ENCODE measurements at places on chromosomes 5 and 9.

DNA sequence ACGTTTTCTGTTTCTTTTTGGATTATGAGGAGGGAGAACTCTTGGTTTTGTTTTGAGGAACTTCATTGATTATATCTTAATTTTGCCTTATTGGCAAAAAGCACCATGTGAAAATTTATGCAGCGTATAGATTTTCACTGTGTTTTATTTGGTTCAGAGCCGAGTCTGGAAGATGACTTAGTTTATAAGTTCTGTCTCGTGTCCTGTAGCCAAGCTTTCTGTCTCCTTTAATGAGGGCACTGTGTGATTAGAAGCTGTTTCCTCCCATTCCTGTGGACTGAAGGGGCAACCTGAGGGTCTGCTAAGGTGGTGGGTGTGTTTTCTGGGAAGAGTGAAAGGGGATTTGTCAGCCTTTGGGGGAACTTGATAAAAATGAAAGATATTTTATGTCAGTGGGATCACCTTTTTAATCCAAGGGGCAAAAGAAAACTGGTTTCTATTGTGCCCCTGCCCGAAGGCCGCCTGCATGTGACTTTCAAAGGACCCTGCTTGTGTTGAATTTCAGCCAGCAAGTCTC lies 262.1 kb downstream of the FANCC start:
- no peak for DNase-seq

DNA sequence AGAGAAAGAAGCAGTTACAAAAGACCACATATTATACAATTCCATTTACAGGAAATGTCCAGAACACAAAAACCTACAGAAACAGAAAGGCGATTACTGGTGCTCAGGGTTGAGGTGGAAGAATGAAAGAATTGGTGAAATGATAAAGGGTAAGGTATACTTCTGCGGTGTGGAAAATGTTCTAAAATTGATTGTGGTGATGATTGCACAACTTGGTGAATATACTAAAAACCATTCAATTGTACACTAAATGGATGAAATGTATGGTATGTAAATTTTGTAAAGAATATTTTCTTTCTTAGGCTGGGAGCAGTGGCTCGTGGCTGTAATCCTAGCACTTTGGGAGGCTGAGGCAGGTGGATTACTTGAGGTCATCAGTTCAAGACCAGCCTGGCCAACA lies 72.3 kb downstream of the UBAP2 start:
- DNase-seq: no peak

DNA sequence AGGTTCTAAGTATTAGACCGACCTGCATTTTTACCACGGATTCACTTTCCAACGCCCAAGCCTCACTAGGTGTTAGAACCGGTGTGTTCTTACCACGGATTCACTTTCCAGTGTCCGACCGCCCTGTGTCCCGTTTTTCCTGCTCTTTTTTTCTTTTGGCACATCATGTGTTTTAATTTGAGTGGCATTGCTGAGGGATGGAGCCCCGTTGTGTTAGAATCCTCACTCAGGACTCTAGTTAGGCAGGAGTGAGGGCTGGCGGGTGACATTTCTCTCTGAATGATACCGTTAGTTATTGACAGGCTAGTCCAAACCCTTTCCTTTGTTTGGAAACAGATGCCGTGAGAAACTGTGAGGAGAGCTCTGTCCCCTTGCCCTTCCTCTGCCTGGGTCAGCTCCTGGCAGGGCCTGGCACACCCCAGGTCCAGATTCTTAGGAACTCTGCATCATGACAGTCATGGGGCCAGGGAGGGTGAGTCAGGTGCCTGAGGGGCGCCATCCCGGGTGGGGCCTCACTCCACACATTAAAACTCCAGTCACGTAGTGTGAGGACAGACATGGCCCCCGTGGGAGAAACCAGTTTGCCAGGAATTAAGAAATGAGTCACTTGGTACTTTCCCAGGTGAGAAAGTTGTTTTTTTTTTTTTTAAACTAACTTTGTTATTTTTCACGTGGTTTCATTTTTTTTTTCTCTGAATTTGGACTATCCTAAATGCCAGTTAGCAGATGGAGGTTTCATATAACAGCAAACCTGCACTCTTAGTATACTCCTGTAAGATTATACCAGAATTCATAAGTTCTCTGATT lies 15.8 kb downstream of the EXOC3 start:
- no peak for DNase-seq

- no peak for DNase-seq
These were observed 138.8 kb downstream of the GRIA1 start for GRCh38 chr5:153629027-153629895.

- DNase-seq: no peak
These were observed 536 bp upstream of the COMMD10 start for GRCh38 chr5:116084287-116084691.

DNA sequence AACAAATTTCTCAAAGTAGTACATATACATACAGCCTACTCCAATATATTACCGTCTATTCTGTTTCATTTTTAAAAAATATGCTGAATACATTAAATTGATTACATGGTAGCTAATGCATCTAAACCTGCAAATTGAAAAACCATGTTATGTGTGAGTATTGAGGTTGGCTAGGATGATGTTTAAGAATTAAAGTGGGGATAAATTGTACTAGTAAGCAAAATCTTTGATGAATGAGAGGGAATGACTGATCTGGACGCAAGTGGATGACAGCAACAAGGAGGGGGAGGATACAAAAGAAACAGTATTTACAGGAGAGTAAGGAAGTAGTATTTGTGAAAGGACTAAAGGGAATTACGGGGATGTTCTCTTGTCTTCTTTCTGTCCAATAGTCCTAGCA lies 37.4 kb downstream of the RAD50 start:
- DNase-seq: no peak

DNA sequence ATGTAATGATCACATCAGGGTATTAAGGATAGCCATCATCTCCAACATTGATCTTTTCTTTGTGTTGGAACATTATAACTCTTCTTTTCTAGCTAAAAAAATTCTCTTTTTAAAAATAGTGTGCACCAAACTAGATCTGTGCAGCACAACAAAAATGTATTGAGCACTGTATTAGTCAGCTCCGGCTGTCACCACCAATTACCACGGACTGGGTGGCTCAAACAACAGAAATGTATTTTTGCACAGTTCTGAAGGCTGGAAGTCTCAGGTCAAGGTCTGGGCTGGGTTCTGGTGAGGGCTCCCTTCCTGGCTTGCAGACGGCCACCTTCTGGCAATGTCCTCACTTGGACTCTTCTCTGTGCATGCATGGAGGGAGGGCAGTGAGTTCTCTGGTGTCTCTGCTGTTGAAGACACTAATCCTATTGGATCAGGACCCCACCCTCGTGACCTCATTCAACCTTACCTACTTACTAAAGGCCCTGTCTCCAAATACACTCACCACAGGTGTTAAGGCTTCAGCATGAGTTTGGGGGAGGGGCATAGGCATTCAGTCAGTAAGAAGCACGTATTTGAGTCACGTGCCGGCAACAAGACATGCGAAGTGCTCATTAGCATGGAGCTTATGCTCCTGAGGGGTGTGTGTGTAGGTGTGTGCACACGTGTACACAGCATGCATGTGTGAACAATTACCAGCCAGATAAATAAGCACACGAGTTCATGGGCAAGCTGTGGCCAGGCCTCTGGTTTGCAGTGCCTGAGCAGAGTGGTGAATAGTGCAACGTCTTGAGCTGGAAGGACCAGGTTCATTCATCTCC lies 89.4 kb upstream of the SH3PXD2B start:
- no peak for DNase-seq

DNA sequence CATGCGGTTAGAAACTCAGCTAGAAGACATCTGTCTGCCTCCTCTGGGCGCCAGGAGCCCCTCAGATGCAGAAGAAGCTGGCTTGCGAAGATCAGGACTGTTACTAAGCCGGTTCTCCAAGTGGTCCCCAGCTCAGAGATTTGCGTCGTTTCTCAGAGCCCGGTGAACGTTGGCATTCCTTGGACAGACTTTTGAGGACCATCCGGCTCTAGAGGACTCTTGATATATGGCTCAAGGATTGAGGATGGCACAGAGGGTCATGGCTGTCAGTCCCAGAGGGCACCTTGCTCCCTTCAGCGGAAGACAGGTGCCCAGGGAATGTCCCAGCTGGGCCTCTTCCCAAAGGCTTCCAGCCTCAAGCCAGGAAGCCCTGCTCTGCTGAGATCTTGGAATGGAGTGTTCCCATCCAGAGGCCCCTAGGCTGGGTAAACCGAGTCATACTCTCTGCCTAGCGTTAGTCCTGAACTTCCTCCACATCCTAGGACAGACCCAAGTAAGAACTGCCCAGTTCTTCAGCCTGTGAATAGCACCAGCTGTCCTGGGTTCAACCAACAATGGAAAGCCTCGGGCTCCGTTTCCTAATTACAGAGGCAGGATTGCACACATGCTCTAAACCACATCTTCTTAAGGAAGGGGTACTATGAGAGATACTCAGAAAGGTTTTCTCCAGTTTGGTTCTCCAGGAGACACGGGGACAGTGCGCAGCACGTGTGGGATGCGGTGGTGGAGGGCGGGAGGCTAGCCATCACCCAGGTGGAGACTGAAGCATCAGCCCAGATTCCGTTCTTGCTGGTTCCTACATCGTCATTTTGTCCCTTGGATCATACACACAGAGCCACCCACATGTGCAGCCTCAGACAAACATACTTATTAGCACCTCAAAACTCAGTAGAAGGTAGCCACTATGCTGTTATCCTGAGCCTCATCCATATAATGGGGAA lies 51.4 kb downstream of the ZNF354C start:
- DNase-seq: no peak

DNA sequence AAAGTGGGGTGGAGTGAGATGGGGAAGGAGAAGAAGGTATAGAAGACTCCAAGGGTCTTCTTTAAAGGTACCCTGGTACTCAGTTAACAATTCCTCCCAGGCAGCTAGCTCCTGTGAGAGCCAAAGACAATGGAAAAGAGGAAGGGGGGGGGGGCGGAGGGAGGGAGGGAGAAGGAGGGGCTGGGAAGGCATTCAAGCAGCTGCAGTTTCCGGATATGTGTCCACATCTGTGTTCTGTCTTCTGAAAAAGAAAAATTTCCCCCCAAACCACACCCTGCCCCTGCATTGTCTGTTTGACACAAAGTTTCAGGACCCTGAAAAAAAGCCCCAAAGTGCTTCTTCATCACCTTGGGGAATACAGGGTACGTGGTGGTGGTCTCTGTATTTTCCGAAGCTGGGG lies 11.1 kb downstream of the SPRY4 start:
- DNase-seq: no peak

GRCh38 chr5:87260604-87261192 lies 7.0 kb upstream of the RASA1 start:
- DNase-seq: no peak

- DNase-seq: no peak
These were observed 368.3 kb downstream of the CAAP1 start for GRCh38 chr9:26524267-26524666.

DNA sequence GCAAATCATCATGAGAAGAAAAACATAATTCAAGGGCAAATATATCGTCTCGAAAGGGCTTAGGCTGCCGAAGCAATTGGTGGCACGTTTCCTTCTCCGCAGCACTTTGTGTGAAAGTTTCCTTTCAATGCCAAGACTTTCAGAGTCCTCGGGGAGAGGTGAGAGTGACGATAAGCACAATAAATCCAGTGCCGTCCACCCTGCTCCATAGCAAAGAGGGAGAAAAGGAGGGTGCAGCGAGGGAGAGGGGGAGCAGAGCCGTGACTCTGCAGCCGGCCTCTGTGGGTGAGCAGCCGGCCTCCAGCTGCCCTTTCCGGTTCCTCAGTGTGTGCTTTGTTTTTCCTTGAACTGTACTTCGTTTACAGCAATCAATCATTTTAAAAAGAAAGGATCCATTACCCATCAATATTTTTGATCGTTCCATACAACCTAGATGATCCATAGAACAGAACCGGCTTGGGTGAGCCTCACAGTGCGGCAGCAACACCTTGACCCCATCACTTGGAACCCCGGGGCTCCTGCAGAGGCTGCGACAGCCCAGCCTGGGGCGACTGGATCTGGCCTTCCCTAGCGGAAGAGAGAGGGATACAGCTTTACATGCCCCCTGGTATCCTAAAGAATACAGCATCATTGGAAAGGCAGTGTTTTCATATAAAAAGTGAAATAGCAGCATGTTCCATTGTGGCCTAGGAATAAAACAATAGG lies 247.0 kb upstream of the IRX4 start:
- no peak for DNase-seq

GRCh38 chr9:103627731-103628130 lies 466.4 kb upstream of the SMC2 start:
- DNase-seq: no peak

DNA sequence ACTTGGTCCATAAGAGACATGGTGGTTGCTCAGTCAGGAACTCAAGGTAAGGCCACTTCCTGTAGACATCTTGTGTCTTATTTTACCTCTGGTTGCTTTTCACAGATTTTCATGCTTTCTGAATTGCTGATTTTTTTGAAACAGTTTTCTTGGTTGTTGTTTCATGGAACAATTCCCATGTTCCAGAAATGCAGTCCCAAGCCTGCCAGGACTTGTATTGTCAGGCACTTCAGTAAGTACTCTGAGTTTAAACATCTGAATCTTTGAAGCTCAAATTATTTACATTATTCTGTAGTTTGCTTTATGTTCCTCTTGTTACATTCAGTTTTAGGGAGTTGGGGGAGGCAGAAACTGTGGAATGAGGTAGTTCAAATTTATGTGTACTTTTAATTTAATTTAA lies 290.2 kb downstream of the DMRT2 start:
- DNase-seq: no peak

- DNase-seq: no peak
These were observed 66.3 kb downstream of the MAT2B start for GRCh38 chr5:163571744-163572143.

DNA sequence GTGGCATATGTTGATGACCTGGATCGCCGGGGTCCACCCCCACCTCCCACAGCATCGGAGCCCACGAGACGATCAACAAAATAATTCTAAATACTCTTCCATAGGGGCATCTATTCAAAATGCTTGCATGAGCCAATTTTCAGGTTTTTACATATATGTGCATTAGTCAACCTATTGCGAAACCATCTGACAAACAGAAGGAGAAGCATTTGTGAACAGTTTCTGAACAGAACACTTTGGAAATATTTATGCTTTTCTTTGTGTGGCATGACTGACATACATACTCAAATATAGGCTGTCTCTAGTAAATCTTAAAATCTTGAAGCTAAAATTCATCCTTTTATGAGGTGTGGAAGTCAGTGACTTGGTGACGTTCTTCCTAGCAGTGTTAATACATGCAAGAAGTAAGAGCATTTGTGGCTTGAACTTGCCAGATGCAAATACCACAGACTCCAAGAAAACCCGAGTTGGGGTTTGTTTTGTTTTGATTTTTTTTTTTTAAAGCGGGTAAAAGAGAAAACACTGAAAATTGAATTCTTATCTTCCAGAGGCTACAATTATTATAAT lies 5.3 kb downstream of the GPR151 start:
- DNase-seq: no peak

GRCh38 chr5:15936505-15937245 lies 242.9 kb downstream of the MARCHF11 start:
- DNase-seq: no peak

Data from esophagus squamous epithelium (tissue), 5 donors.